Upper lobe of right lung (tissue), 1 donor: ENCODE measurements at places on chromosomes 16 and 17. TPM values are rescaled to one million over a fixed set of nuclear protein-coding genes. Genes with fewer than 3 reads are reported as not detected.

The ABCA3 gene
- 598 TPM for total RNA-seq

The KRTAP2-3 gene
- total RNA-seq, result not detected

The KRTAP1-1 gene
- not detected for total RNA-seq

The DOC2B gene
- 13.7 TPM for total RNA-seq

The CALB2 gene
- 4.6 TPM for total RNA-seq
